ENCODE measurements at places on chromosomes 11 and 22. TPM values are rescaled to one million over a fixed set of nuclear protein-coding genes. Genes with fewer than 3 reads are reported as not detected.
A peak's percentile ranks its signal among the peaks of the same experiment; 100 is the strongest.

- no peak overlapping the region for H3K27ac ChIP-seq
- H3K27me3 ChIP-seq, result no peaks in the 10 kb centered on the region
- DNase-seq, result no peak
- H3K4me3 ChIP-seq, result no peak overlapping the region
Measured at GRCh38 chr11:26353010-26353409, 21.1 kb downstream of the ANO3 start.

GRCh38 chr11:75516886-75517285 is 8.9 kb downstream of the GDPD5 start:
- no peaks in the 10 kb centered on the region for H3K36me3 ChIP-seq
- peaks cover 4% of the 10 kb centered on the region for H3K27me3 ChIP-seq
- peaks cover 24% of the 10 kb centered on the region for H3K4me1 ChIP-seq
- no peak overlapping the region for H3K27ac ChIP-seq

- peaks cover 55% of the 10 kb centered on the region for H3K36me3 ChIP-seq
- H3K4me3 ChIP-seq, result peak overlapping the region; percentile 50
- no peak for DNase-seq
- H3K27me3 ChIP-seq, result peaks cover 2% of the 10 kb centered on the region
- peak overlapping the region; percentile 81 for H3K27ac ChIP-seq
Measured at GRCh38 chr22:37301144-37301830, 19.0 kb downstream of the CYTH4 start.

- DNase-seq, result no peak
- H3K4me3 ChIP-seq, result no peak overlapping the region
- no peak overlapping the region for H3K27ac ChIP-seq
- H3K27me3 ChIP-seq, result peaks cover 9% of the 10 kb centered on the region
- no peaks in the 10 kb centered on the region for H3K36me3 ChIP-seq
Measured at GRCh38 chr11:65932558-65932919, 12.7 kb upstream of the TSGA10IP start.

DNA sequence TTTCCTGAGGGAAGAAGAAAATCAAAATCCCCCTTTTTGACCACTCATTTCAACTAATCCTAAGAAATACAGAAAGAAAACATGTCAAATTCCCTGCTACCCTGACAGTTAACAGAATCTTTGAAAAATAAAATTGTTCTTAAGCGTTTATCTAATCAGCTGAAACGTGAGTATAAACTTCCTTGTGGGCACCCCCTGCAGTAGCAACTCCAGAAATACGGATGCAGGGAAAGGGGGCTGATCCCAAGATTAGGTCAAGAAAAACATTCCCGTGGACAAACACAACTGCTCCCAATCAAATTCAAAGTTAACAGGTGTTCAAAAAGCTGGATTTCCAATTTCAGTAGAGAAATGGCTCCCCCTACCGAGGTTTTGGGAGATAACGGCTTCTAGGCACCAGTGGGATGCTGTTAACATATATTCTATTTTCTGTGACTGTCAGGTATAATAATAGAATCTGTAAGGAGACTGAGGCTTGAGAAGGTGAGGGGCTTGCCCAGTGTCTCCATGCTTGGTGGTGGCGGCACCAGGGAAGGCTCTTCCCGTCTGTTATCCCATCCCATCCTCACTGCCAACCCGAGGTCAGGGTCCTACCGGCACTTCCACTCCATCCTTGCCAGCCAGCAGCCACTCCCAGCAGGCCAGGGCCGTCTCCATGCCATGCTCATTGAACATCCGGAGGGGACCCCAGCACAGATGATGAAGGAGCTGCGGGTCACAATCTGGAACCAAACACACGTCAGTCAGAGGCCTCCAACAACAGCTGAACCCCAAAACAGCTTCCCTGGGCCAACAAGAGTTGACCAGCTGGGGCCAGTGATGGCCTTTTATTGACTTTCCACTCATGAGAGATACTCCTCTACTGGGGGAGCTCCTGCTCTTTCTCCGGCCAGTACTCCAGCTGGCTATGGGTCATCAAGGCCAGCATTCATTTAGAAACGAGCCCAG is 32.0 kb upstream of the SERPIND1 start:
- no peak overlapping the region for H3K27ac ChIP-seq
- no peak overlapping the region for H3K4me3 ChIP-seq
- H3K27me3 ChIP-seq, result no peaks in the 10 kb centered on the region

DNA sequence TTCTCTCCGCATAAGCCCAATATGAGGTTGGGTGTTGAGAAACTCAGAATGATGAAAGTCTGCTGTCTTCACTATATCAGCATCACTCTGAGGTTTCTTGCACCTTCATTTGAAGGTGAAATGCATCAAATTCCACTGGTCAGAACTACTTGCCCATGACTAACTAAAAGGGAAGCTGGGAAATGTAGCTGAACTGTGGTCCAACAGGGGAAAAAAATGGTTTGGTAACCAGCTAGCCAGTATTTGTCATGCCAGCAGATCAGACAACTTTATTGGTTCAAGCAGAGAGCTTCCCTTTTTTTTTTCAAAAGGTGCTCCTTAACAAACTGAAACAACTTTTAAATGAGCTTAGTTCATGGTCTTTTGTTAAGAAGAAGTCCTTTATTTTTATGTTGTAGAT is 14.2 kb upstream of the PIK3C2A start:
- no peak overlapping the region for H3K4me3 ChIP-seq
- H3K36me3 ChIP-seq, result no peaks in the 10 kb centered on the region
- DNase-seq, result no peak
- H3K27me3 ChIP-seq, result no peaks in the 10 kb centered on the region
- no peak overlapping the region for H3K27ac ChIP-seq
- H3K4me1 ChIP-seq, result no peaks in the 10 kb centered on the region

DNA sequence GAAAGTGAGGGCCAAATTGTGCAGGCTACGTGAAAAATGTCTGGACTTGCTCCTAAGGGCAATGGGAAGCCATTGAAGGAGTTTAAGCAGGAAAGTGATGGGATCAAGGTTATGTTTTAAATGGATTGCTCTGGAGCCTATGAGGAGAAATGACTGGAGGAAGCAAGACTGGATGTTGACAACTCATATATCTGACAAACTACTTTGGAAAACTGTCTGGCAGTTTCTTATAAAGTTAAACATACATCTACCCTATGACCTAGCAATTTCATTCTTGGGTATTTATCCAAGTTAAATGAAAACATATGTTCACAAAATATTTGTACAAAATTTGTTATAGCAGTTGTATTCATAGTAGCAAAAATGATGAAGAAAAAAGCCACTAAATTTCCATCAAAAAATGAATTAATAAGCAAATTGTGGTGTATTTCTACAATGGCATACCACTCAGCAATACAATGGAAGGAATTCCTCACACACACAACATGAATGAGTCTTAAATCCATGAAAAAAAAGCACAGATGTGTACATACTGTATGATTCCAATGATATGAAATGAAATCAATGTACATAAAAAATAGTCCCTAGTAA is 24.1 kb downstream of the FZD4 start:
- no peak for DNase-seq
- H3K27ac ChIP-seq, result no peak overlapping the region
- H3K4me1 ChIP-seq, result peaks cover 12% of the 10 kb centered on the region
- no peak overlapping the region for H3K4me3 ChIP-seq
- H3K27me3 ChIP-seq, result no peaks in the 10 kb centered on the region

- H3K27ac ChIP-seq, result no peak overlapping the region
- H3K4me1 ChIP-seq, result no peaks in the 10 kb centered on the region
- DNase-seq, result peak; percentile 19
- no peak overlapping the region for H3K4me3 ChIP-seq
Measured at GRCh38 chr11:17528181-17528691, 16.0 kb downstream of the USH1C start.

DNA sequence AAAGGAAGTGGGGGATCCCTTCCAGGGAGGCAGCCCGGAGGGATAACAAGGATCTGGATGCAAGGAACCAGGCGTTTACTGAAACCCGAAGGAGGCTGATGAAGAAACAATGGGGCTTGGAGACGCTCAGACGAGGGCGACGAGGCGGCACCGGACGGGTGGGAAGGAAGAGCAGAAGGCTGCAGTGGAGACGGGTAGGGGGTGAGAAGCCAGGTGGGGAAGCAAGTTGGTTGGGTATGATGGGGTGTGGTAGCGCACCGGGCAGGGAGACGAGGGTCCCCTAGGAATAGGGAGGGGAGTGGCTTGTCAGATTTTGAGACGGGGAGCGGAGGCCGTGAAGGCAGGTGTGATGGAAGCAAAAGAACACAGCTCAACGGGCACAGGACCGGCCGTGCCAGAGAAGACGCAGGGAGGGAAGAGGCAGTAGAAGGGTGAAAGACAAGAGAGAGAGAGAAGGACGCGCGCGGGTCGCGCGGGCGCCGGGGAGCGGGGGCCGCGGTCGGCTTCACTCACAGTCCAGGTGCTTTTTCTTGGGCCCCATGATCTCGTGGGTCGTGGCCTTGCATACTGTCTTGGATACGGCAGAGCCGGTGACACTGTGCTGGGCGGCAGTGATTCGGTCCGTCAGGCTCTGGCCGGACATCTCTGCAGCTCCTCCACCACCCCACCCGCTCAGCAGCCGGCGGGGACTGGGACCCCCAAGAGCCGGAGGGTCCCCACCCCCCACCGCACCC is 579 bp downstream of the PICALM start:
- peak overlapping the region; percentile 98 for H3K4me3 ChIP-seq
- peak; percentile 52 for DNase-seq
- H3K4me1 ChIP-seq, result peaks cover 56% of the 10 kb centered on the region
- peaks cover 8% of the 10 kb centered on the region for H3K27me3 ChIP-seq

DNA sequence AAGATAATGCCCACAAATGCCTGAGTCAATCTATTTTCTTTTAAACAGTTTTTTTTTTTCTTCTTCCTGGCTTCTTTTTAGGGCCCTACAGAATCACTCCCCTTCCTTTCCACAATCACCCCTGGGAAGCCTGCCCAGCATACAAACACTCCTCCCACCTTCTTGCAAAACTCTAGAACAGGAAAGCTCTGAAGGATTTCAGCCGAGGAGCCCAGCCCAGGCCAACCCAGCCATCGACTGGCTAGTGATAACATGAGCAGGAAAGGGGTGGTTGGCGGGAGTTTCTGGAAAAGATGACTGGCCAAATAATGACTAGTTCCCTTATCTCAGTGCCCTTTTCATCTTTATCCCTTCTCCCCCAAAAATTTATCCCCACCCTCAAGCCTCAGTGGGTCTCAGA is 68.2 kb downstream of the USP35 start:
- DNase-seq, result no peak
- no peak overlapping the region for H3K4me3 ChIP-seq
- no peaks in the 10 kb centered on the region for H3K27me3 ChIP-seq
- no peak overlapping the region for H3K27ac ChIP-seq

- no peaks in the 10 kb centered on the region for H3K36me3 ChIP-seq
- peaks cover 51% of the 10 kb centered on the region for H3K4me1 ChIP-seq
- H3K4me3 ChIP-seq, result no peak overlapping the region
- DNase-seq, result no peak
- no peak overlapping the region for H3K27ac ChIP-seq
- H3K27me3 ChIP-seq, result peaks cover 17% of the 10 kb centered on the region
Measured at GRCh38 chr11:65501472-65502273, 2.8 kb downstream of the MALAT1 start.

GRCh38 chr11:57940044-57940756 is 83.5 kb upstream of the OR9Q1 start:
- H3K27ac ChIP-seq, result no peak overlapping the region
- H3K4me3 ChIP-seq, result no peak overlapping the region
- no peak for DNase-seq
- H3K27me3 ChIP-seq, result peaks cover 3% of the 10 kb centered on the region
- no peaks in the 10 kb centered on the region for H3K36me3 ChIP-seq

- no peak overlapping the region for H3K4me3 ChIP-seq
- no peaks in the 10 kb centered on the region for H3K4me1 ChIP-seq
- peaks cover 4% of the 10 kb centered on the region for H3K27me3 ChIP-seq
- no peak overlapping the region for H3K27ac ChIP-seq
Measured at GRCh38 chr22:45893516-45893915, 83.4 kb downstream of the WNT7B start.

DNA sequence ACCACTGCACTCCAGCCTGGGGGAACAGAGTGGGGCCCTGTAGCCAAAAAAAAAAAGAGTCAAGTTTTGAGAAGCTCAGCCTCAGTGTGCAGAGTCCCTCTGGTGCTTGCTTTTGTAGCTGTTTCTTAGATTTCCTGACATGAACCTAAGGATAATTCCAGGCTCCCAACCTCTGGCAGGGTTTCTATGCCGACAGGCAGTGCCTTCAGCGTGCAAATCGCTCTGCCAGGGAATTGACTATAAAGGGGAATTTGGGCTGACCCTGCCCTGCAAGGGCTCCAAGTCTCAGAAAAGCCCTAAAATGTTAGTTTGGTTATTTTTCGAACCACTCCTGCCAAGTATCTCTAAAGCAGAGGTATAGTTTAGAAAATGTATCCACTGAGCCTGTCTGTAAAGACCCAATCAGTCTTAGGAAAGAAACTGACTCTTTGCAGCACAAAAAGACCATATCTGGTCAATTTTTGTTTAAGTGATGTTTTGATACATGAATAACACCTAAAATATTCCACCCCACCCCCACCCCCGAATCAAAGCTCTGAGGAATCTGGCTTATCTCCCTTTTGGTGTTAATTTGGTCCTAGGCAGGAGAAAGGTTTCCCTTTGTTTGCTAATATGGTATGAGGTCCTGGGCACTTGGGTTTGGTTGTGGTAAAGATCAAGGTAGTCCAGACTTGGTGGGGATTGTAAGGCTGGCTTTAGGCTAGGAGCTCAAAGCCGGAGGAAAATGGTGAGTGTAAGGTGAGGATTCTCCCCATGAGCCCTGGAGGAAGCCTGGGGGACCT is 49.7 kb downstream of the ANO1 start:
- H3K4me1 ChIP-seq, result no peaks in the 10 kb centered on the region
- no peak overlapping the region for H3K27ac ChIP-seq
- no peak for DNase-seq
- no peaks in the 10 kb centered on the region for H3K36me3 ChIP-seq

DNA sequence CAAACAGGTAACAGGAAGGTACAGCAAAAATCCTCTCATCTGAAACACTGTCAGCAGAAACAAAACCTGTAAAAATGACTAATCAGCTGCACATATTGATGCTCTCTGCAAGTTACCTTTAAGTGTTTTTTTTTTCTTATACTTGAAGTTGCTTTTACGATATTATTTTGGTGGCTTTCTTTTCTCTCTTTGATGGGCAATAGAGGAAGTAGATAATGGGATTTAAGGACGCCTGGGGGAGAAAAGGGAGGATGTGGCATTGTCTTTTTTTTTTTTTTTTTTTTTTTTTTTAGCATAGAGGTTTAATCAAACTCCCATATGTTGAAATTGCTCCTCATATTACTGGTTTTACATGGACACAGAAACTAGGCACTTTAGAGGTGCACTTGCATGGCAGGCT is 11.4 kb upstream of the ADSL start:
- H3K4me3 ChIP-seq, result peak overlapping the region; percentile 76
- peaks cover 4% of the 10 kb centered on the region for H3K27me3 ChIP-seq
- H3K4me1 ChIP-seq, result peaks cover 34% of the 10 kb centered on the region
- H3K36me3 ChIP-seq, result peaks cover 15% of the 10 kb centered on the region

- H3K27ac ChIP-seq, result no peak overlapping the region
- H3K4me3 ChIP-seq, result no peak overlapping the region
- no peaks in the 10 kb centered on the region for H3K27me3 ChIP-seq
- H3K36me3 ChIP-seq, result no peaks in the 10 kb centered on the region
- DNase-seq, result no peak
Measured at GRCh38 chr11:88482871-88483301, 145.3 kb upstream of the CTSC start.

The ROM1 gene
- polyA plus RNA-seq, result 2.1 TPM

The TSSK2 gene
- not detected for polyA plus RNA-seq

The INSC gene
- polyA plus RNA-seq, result 0.59 TPM

The KCNK4 gene
- polyA plus RNA-seq, result not detected

The PHOX2A gene
- not detected for polyA plus RNA-seq

The OR8D4 gene
- polyA plus RNA-seq, result not detected

The CD6 gene
- polyA plus RNA-seq, result 19.1 TPM

The FBLN1 gene
- not detected for polyA plus RNA-seq

The UCP3 gene
- polyA plus RNA-seq, result 0.52 TPM

The C22orf31 gene
- polyA plus RNA-seq, result not detected

The PLEKHA7 gene
- not detected for polyA plus RNA-seq

The CNTF gene
- not detected for polyA plus RNA-seq

The CCDC73 gene
- not detected for polyA plus RNA-seq
